ENCODE measurements at places on chromosomes 12 and 14.

DNA sequence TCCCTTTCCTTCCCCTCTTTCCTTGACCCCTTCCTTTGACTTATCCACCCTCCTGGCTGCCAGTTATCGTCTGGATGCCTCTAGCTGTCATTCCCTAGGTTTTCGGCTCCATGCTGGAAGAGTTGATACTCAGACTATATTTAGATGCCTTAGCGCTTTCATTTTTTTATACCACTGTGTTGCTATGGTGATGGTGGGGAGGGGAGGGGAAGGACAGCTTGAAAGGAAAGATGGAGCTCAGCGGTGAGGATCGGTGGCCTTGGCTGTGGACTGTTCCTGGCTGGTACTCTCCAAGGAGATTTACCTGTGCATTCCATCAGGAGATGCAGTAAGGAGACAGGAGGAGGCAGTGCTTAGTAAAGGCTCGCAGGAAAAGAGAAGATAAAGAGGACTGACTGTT, 108.7 kb downstream of the SLC8A3 start:
- DNase-seq, result no peak

- DNase-seq, result no peak
These were observed 32.9 kb upstream of the EEA1 start for GRCh38 chr12:92961949-92962348.

DNA sequence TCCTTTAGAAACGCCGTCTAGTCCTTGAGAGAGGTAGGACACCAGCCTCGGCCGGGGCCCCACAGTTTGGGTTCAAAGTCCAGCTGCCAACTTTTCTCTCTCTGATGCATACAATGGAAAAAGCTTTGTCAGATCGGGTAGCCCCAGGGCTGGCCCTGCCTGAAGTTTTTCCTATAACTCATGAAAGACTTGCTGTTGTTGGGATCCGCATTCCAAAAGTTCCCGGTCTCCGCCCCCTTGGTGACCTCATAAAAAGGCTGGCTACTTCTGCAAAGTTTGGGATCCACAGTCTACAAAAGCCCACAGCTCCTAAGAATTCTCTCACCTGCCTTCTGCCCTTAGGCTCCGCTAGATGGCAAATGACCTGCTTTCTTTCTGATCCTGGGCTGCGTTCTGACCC, 35.3 kb upstream of the CLEC6A start:
- DNase-seq, result no peak

- no peak for DNase-seq
These were observed 10.8 kb downstream of the SETD1B start for GRCh38 chr12:121814429-121815119.

DNA sequence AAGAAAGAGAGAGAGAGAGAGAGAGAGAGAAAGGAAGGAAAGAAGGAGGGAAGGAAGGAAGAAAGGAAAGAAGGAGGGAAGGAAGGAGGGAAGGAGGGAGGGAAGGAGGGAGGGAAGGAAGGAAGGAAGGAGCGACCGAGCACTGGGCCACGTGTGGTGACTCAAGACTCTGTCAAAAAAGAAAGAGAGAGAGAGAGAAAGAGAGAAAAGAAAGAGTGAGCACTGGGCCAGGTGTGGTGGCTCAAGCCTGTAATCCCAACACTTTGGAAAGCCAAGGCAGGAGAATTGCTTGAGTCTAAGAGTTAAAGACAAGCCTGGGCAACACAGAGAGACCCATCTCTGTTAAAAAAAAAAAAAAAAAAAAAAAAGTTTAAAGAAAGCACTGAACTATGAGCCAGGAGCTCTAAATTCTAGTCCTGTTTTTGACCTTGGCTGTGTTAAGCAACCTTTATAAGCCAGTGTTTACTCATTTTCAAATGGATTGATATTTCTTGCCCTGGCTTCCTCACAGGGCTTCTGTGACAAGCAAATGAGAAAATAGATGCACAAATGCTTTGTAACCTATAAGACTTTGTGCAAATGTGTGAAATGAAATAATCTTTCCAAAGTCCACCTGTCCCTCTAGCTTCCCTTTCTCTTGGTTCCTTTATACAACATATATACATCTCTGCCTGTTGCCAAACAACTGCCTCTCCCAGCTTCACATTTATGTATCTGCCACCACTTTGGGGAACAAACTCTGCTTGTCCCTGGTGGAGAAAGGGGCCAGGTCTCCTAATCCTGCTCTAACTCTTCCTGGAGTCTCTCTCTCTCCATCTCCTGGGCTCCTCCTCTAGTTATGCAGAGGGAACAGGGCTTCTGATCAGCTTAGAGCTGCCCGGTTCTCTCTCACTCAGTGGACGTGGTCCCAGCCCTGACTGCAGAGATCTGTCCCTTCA, 16.1 kb upstream of the PLEKHG6 start:
- no peak for DNase-seq

DNA sequence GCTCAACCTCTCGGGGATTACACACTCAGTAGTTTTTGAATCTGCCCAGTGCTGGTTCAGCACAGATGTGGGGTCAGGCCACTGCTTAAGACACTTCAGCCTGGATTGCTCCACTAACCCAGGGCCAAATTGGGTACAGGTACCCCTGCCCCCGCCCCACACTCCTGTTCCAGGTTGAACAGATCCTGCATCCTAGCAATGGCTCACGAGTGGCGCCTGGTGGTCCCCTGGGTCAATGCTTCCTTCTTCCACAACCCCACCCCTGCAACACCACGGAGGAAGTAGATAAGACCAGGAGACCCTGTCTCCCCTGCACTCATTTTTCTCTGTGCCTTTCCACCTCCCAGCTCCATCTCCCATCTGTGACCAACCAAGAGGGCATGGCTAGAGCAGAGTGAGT, 108.4 kb downstream of the ESRRB start:
- DNase-seq, result no peak
